ENCODE measurements at places on chromosomes 7 and 10.

DNA sequence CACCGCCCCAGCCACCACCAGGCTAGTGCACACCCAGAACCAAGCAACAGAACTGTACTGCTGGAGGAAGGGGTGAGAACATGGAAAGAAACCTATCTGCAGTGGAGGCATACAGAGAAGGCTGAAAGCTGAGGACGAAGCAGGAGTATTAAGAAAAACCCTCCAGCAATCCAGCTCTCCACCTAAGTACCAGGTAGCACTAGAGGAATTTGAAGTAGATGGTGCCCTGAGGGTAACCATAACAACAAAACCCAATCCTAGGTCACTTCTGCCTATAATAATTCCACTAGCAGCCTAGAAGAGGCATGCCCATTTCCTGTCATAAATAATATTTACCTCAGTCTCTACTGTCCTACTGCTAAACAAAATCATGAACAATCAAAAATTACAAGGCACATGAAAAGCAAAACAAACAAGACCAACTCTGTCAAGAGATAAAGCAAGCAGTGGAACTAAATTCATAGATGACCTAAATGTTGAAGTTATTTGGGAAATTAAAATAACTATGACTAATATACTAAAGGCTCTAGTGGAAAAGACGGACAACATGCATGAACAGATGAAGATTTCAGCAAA lies 51.1 kb downstream of the HYCC1 start:
- DNase-seq, result no peak

GRCh38 chr7:29626730-29627129 lies 63.1 kb downstream of the PRR15 start:
- no peak for DNase-seq

GRCh38 chr7:22980422-22980821 lies 33.5 kb downstream of the HYCC1 start:
- DNase-seq, result no peak

DNA sequence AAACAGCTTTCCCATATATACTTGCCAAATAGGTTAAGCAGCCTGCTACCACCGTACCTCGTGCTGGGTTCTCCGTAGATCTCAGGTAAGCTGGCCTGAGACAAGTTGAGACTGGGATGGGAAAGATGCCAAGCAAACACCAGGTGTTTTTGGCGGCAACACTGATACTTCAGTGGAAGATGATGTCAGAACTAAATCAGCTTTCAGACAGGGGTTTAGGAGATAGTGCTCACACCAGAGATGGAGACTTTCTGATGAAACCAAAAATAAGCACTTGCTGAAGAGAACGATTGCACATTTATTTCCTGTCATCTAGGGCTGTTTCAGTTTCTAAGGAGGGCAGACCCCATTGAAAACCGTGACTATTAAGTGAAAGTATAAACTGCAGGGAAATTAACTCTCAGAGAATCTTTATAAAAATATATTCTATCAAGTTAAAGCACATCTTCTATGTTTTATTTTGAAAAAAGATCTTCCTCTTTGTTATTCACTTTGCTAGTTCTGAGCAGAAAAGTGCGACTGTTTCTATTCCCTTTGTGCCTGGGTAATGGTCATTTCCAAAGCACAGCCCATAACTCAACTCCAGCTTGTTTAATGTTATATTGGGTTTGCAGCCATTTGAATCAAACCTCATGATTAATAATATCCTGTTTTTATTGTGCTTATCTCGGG lies 149.9 kb downstream of the CPED1 start:
- DNase-seq, result no peak

DNA sequence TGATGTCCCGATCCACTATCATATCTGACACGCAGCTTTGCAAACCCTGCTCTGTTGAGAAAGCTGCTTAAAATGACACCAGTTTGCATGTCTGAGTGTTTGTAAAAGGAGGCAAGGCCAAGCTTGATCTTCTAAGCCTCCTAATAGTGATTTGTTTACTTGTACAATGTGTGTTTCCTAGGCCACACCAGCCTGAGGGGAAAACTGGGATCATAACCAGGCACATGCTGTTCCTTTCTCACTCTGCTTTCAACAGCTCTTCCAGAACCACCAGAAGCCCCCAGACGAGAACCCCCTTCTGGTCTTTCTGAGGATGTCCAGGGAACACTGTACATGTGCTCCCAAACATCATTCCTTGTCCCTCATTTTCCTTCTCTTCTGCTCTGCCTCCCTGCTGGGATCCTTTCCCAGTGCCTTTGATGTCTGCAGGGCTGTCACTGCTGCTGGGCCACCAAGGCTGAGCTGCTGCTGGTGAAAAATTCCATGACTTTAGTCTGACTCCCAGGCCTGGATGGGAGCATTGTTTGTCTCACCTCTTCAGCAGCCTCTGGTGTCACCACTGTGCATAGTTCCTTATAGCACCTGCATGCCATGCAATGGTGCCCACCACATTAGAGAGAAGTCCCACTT lies 4.0 kb upstream of the LGI1 start:
- DNase-seq, result no peak

GRCh38 chr10:23910291-23910690 lies 298.6 kb upstream of the KIAA1217 start:
- DNase-seq, result no peak
